ENCODE measurements at places on chromosomes 6 and 20.

- no peak for DNase-seq
Measured at GRCh38 chr6:118567974-118568373, 19.9 kb downstream of the PLN start.

DNA sequence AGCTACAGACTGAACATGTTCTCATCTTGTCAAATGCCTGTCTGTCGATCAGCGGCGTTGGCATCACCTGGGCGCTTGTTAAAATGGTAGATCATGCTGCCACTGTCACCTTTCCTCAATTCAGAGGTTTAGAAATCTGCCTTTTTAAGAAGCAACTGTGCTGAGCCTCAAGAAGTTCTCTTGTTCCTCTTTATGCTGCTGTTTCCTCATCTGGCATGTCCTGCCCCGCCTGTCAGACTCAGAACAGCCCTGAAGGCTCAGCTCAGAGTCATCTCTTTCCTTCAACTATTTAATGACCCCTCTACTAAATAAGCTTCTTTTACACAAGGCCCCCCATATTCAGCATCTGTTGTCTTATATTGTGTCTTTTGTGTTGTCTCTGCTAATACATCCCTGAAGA lies 368.2 kb downstream of the EPM2A start:
- no peak for DNase-seq

- DNase-seq: no peak
Measured at GRCh38 chr6:170057961-170058877, 232.7 kb downstream of the DLL1 start.

DNA sequence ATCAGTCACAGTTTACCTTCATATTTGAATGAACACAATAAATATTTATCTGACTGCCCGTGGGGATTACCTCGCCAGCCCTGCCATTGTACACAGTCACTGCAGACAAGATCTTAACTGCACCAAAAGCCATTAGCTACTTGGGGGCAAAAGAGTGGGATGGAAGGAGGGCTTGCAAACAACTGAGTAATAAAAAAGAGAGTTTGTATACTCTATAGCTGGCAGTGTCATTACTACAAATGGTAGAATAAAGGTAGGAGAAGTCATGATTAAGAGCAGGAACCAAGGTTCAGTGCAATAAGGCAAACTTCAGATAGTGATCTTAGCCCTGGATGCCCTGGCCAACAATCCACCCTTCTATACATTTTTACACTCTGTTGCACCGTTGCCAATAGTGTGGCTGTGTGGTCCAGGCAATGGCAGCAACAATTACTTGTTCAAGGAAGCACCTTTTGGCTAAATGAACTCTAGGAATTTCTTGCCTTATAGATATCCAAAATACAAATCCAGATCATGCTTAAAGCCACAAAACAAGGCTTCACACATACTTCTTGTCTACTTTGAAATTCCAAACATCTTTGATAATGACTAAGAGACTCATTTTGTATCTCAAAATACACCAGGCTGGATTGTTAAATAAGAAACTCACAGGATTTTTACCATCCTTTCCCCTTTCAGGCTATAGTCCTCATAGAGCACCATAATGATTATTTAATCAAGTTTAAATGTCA lies 955.4 kb upstream of the ADGRB3 start:
- DNase-seq: peak; percentile 65

DNA sequence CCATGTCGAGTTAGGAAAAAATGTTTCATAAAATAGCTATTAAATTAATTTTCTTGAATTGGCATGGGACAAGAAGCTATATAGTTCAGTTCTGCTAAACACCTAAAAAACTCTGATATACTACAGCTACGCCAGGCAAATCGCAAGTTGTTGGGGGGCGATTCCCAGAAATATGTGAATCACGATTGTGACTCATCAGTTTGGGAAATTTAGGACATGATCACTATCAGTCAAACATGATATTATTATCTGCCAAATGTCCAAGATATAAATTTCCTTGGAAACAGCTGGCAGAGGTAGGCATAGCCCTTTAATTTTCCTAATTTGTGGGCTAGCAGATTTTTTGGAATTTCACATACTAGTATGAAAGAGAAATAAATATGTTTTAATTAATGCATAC lies 123.6 kb downstream of the ATXN1 start:
- DNase-seq: peak; percentile 56

DNA sequence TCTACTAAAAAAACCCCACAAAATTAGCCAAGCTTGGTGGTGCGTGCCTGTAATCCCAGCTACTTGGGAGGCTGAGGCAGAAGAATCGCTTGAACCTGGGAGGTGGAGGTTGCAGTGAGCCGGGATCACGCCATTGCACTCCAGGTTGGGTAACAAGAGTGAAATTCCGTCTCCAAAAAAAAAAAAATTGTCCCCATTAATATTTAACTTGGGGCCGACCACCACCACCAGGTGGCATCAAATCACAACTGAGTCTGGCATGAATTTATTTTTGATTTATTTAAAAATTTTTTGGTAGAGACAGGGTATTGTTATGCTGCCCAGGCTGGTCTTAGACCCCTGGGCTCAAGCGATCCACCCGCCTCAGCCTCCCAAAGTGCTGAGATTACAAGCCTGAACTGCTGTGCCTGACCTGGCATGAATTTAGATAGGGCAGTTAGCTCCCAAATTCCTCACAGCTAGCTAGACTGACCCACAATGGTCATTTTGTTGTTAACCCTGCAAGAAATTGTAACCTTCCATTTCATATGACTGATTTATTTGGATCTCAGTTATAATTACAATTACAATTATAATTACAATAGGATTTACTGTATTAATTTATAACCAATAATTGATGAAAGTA lies 17.1 kb upstream of the BEND3 start:
- DNase-seq: peak; percentile 53

- peak; percentile 94 for DNase-seq
Measured at GRCh38 chr20:23147964-23148730, 62.0 kb upstream of the CD93 start.

DNA sequence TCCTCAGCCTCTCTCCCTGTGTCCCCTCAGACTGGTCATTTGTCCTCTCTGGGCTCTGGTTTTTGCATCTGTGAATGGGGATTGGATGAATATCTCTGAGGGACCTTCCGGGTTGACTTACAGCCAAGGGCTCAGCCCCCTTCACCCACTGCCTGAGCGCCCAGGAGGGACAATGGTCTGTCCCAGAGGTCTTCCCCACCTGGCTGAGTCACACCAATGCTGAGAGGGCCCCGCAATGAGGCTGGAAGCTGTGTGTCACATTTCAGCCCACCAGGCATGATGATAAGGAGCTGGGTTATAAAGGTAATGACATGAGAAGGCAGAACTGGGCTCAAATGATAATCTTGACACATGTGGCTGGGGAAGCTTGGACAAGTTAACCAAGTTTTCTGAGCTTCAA lies 70.5 kb downstream of the TOX2 start:
- no peak for DNase-seq

GRCh38 chr6:71929047-71929446 lies 42.7 kb downstream of the RIMS1 start:
- no peak for DNase-seq

GRCh38 chr6:44056392-44057237 lies 70.6 kb downstream of the MRPL14 start:
- no peak for DNase-seq

- DNase-seq: peak; percentile 19
Measured at GRCh38 chr6:127343809-127344659, 625 bp upstream of the ECHDC1 start.

- no peak for DNase-seq
Measured at GRCh38 chr20:49261173-49261572, 16.7 kb downstream of the ZNFX1 start.

DNA sequence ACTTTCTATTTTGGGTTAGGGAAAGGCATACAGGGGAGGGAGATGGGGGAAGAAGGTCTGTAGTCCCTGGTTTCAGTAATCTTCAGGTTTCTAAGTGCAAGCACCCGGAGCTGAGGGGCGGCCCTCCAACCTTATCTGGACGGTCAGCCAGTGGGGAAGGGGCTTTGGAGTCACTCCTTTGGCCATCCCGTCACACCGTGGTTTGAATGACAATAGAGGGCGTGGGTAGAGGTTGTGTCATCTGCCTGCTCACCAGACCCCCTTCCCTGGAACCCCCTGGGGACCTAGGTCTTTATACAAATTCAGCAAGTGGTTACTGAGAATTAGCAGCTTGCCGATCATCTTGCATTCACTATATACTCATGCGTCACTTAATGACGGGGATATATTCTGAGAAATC lies 29.1 kb downstream of the STK35 start:
- no peak for DNase-seq

GRCh38 chr6:107704347-107705013 lies 119.6 kb downstream of the SCML4 start:
- DNase-seq: peak; percentile 51

DNA sequence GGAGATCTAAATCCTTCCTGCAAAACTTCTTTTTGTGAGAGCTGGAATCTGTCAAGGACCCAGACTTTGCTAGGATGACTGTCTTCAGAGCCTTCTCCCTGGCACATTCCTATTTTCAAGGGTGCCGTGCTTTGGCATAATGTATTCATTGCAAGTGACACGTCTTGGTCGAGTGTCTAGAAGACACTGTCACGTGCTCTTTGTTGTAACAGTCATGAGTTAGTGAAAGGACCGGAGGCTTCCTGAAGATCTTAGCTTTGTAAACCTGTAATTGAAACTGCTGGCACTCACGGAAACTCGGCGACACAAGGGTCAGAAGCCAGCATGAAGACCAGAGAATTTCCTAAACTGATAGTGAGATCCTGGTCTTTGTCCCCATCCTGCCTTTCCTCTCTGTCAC lies 19.7 kb upstream of the TAGAP start:
- DNase-seq: no peak

DNA sequence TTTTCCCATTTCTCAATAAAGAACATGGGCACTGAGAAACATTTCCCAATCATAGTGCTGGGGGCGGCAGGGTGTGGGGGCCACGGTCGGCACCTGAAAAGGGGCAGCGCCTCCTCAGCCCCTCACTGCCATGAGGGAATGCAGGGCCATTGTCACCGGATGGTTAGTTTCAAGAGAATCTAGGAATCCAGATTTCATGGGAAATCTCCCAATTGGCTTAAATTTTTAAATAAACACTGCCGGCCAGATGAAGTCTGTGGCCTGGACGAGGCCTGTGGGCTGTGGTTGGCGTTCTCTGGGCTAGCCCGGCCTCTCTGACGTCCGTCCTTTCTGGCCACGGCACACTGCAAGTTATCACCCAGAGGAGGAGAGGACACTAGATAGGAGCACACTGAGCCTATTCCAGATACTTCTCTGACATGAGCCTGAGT lies 25.6 kb downstream of the MANBAL start:
- DNase-seq: no peak

GRCh38 chr20:57666106-57666833 lies 43.5 kb downstream of the PMEPA1 start:
- DNase-seq: no peak

- DNase-seq: peak; percentile 36
Measured at GRCh38 chr20:4813863-4814695, 92.4 kb downstream of the PRND start.

GRCh38 chr6:155895641-155896040 lies 440.0 kb upstream of the NOX3 start:
- peak; percentile 32 for DNase-seq

DNA sequence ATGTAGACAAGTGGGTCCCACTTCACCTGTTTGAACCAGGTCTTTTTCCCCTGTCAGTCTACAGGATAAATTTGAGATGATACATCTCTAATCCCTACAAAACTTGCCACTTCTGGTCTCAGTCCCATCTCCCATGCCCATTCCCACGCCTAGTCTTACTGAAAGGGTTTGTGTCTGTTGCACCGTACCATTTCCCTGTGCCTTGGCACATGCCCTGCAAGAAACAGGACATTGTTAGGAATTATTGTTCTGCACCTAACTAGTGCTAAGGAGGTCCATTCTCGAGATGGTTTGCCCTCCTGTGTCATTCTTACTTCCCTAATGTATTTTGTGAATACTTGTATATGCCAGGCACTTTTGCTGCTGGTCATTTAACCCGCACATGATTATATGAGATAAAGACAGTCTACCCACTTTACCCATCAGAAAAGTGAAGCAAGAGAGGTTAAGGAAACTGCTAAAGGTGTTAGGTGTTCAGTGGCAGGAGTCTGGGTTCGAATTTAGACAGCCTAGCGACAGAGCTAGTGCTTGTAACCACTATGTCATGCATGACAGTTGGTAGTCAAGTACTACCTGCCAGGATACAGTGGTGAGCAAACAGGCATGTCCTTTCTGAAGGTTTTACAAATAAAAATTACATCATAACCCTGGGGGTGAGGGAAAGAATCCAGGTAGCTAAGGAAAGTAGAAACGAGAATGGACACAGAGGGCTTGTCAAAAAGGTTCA lies 12.7 kb downstream of the FAM217A start:
- DNase-seq: no peak

DNA sequence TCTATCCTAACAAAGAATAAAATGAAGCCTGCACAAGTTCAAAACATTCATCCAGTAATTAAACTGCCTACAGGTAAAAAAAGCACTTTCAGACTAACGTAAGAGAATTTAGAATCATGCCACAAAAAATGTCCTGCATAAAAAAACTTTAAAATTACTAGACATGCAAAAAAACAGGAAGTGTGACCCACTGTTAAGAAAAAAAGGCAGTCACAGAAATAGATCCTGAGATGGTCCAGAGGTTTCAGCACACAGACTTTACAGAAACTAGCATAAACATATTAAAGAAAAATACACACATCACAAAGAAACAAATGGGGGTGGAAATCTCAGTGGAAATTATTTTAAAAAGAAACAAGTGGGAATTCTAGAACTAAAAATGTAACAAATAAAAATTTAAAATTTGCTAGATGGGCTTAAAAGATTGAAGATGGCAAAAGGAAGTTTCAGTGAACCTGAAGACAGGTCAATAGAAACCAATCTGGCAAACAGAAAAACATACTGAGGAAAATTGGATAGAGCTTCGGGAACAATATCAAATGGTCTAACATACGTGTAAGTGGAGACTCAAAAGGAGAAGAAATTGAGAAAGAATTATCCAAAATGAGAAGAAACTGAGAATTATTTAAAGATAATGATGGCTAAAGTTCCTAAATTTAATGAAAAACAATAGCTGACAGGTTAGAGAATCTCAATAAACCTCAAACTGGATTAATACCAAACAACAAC lies 3.4 kb upstream of the ZNF133 start:
- no peak for DNase-seq

- DNase-seq: peak; percentile 45
Measured at GRCh38 chr6:149566410-149567193, 427 bp downstream of the GINM1 start.

- DNase-seq: no peak
Measured at GRCh38 chr20:3307078-3307477, 68.1 kb upstream of the SLC4A11 start.

DNA sequence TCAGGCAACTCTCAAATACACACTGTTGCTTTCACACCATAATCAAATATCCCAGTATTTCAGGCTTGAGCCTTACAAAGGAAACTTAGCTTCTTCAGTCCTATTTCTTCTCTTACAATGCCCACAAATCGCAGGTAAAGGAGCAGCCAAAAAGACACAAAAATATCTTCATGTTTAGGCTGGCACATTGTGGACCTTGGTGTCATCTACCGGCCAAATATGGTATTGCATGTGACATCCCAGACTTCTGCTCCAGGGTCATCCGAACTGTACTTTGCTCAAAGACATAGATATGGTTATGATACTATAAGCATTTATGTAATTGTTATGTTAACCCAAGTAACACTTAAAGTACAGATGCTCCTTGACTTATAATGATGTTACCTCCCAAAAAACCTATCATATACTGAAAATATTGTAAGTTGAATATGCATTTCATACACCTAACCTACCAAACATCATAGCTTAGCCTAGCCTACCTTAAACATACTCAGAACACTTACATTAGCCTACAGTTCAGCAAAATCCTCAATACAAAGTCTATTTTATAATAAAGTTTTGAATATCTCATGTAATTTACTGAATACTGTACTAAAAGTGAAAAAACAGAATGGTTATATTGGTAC lies 4.6 kb downstream of the OR2H2 start:
- DNase-seq: peak; percentile 71

Measured in PC-3 (cell line).